CD4-positive, alpha-beta T cell treated with Interleukin-15 for 1 hour (primary cell): ENCODE measurements at places on chromosomes 16 and 17.

- no peak for DNase-seq
Measured at GRCh38 chr17:164303-165235, 16.9 kb downstream of the DOC2B start.

DNA sequence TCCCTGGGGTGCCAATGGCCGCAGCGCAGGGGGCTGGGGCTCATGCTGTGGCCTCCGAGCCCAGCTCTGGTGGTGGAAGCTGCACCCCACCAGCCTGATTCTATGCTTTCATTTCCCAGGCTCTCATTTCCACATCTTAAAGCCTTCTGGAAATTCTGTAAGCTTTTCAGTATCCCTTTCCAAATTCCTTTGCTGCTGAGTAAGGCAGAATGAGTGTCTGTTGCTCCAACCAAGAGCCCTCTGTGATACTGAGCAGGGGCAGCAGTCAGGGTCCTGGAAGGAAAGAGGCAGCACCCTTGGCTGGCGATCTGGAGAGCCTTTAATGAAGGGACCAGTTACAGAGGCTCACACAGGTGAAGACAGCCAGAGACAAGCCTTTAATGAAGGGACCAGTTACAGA, 79.5 kb upstream of the FOXF1 start:
- no peak for DNase-seq

DNA sequence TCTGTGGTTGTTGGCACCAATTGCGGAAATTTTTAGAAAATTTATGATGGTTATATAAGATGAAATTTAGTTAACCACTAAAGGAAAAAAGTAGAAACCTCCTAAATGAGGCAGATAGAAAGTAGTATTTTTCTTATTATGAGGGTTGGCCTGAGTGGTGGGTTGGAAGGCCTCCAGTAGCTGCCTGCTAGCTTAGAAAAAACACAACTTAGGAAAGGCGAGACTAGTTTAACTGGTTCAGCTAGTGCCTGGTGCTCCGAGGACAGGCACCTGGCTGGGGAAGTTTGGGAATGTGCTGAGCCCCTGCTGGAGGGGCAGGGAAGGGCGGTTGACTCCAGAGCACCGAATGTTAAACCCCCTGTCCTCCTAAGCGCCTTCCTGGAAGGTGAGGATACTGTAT, 19.9 kb downstream of the LDHD start:
- DNase-seq: no peak

GRCh38 chr17:40349477-40349894, 15.1 kb downstream of the GJD3 start:
- DNase-seq: no peak

DNA sequence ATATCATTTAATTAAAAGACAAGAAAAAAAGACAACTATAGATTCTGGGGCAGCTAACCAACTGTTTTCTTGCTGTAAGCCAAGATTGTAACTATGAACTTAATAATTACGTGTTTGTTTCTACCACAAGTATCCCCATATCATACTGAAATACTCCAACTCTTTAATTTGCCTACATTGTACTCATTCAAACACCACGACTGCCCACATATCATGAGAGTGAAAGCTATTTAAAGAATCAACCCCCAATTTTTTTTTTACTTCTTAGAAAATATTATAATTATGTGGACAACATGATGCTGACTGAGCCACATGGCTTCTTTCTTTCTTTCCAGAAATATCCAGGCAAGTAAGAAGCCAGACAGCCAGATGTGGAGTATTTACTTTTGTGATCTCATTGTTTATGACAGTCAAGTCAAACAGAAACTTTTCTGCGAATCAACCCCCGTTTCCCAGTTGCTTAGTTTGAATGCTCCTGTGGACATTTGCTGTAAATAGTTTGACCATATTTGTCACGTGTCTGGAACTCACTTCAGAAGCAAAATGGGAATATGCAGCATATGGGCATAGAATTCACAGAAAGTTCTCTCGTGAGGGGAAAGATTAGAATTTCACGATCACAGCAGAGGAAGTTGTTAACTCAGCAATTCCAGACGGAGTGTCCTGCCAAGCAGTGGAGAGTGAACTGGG, 126.8 kb upstream of the PSMD7 start:
- no peak for DNase-seq

GRCh38 chr17:76710863-76711611, at the start of gene MXRA7:
TSS of gene MXRA7 (minus strand) at chr17:76710965. CDS start at chr17:76710946, 19 bp downstream.
- peak; percentile 63 for DNase-seq

GRCh38 chr17:80254396-80255251, 6.0 kb upstream of the RNF213 start:
- peak; percentile 75 for DNase-seq

DNA sequence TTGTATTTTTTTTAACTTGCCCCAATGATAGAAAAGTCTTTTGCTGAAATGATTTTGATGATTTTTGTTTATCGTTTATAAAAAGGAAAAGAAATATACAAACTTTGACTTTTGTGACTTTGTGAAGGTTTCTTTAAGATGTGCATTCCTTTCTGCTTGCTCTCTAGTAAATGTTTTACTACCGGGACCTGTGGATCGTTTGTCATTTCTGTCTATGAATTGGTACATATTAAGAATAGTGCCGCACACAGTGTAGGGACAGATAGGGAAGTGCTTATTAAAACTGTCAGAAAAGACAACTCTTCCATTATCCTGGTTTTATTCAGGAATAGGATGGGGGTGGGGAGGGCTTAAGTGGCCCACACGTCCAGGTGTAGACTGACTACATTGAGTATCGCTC, 8.1 kb upstream of the PSMC5 start:
- DNase-seq: no peak

GRCh38 chr16:53064081-53064578, 9.3 kb downstream of the CHD9 start:
- DNase-seq: no peak

GRCh38 chr17:39667262-39667944, 850 bp upstream of the PNMT start:
- no peak for DNase-seq

GRCh38 chr16:48218473-48218872, 25.6 kb upstream of the LONP2 start:
- DNase-seq: no peak

- DNase-seq: no peak
Measured at GRCh38 chr17:56739376-56739775, 94.3 kb downstream of the C17orf67 start.

- no peak for DNase-seq
Measured at GRCh38 chr17:45269912-45270311, 8.0 kb upstream of the SPATA32 start.

DNA sequence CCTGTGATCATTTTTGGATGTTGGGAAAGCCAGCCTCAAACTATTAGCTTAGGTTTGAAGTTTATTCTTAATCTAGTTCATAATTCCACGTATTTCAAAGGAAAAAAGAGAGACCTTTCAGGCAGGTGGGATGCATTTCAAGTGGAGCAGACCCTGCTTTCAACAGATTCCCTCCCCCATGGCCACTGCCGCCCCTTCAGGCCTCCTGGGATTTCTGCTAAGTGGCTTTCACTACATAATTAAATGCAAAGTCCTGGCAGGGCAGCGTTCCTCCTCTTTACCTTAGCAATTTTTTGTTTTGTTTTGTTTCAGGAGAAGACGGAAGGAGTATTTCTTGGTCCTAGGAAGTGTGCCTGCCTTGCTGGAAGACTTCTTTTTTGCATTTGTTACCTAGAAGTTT, 36.6 kb downstream of the MAF start:
- DNase-seq: no peak

GRCh38 chr17:39569126-39569525, 38.6 kb downstream of the NEUROD2 start:
- no peak for DNase-seq

- peak; percentile 42 for DNase-seq
Measured at GRCh38 chr17:49515196-49515770, 20.2 kb downstream of the NGFR start.

GRCh38 chr16:65601781-65602180, 479.9 kb upstream of the CDH11 start:
- DNase-seq: no peak

DNA sequence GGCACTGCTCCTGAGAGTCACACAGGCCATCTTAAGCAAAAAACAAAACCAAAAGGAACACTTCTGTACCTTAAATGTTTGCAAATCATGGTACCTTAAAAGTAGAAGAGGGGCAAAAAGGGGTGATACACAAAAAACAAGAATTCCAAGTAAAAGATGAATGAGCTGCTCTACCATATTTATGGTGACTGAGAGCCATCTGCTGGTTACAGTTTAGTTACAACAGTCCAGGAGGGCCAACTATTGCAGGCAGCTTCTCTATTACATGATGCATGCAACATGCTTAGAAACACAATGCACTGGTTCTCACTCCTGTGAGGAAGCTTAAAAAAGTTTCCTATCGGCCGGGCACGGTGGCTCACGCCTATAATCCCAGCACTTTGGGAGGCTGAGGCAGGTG, 53.5 kb downstream of the STX8 start:
- DNase-seq: no peak

- no peak for DNase-seq
Measured at GRCh38 chr17:43129671-43130010, 4.5 kb upstream of the BRCA1 start.

- DNase-seq: peak; percentile 87
Measured at GRCh38 chr16:81481207-81481821, 36.7 kb downstream of the CMIP start.

DNA sequence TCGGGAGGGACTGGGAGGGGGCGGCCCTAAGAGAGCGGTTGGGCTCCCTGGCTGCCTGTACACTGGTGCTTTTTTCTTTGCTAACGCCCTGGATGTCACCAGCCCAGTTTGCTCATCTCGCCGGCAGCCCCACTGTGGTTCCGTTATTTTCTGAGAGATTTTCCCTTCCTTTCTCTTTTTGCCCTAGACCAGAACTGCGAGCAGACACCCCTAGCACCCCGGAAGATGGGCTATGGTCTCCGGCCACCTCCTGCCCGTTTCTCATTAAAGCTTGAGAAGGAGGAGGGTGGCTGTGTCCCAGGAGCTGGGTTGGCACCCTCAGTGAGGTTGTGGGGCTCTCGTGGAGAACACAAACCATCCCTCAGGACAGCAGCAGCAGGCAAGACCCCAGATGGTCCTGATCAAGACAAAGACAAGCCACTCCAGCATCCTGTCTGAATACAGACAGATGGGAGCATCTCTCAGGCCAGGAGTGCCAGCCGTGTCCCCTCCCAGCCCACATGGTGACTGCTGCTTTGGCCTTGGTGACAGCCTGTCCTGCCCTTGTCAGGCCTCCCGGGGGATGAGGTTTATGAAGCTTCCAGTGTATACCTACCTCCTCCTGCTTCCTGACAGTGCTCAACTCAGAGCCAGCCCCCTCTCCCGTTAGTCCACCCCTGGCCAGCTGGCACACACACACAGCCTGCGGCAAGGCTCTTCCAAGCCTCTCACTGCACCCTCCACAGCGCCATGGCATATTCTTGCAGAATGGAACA, 77.2 kb downstream of the KCNJ12 start:
- no peak for DNase-seq

DNA sequence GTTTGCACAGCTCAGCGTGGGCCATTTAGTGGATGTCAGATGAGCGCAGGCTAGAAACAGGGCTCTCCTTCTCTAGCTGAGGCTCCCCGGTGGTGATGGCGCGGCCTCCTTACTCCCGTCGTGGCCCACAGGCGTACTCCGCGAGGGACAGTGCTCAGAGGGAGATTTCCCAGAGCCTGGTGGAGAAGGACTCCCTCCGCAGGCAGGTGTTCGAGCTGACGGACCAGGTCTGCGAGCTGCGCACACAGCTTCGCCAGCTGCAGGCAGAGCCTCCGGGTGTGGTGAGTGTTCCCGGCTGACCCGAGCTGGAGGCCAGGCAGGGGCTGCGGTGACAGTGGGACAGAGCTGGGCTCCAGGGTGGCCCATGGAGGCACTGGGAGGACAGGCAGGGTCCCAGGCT, 21.4 kb downstream of the CARD14 start:
- no peak for DNase-seq

DNA sequence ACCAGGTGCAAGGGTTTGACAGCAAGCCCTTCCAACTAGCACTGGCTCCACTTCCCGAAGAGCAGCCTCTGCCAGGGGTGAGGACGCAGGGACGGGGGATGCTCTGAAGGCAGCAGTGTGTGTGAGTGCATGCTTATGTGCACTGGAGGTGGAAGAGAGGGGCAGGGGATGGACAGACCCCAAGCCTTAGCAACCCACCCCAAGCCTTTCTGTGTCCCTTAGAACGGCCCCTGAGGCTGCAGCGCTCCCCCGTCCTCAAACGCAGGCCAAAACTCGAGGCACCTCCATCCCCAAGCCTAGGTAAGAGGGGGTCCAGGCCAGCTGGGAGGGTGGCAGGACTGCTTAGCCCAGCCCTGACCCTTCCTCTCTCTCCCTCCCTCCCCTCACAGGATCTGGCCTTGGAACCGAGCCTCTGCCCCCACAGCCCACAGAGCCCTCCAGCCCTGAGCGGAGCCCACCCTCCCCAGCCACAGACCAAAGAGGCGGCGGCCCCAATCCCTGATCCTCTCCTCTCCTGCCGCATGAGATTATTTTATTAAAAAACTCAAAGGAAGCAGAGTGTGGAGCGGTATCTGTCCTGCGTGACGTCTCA, 2.9 kb downstream of the ACD start:
- DNase-seq: no peak

- DNase-seq: peak; percentile 51
Measured at GRCh38 chr17:29111816-29112499, 68.2 kb downstream of the MYO18A start.

GRCh38 chr17:66040402-66040801, 151.5 kb downstream of the CEP112 start:
- DNase-seq: no peak

DNA sequence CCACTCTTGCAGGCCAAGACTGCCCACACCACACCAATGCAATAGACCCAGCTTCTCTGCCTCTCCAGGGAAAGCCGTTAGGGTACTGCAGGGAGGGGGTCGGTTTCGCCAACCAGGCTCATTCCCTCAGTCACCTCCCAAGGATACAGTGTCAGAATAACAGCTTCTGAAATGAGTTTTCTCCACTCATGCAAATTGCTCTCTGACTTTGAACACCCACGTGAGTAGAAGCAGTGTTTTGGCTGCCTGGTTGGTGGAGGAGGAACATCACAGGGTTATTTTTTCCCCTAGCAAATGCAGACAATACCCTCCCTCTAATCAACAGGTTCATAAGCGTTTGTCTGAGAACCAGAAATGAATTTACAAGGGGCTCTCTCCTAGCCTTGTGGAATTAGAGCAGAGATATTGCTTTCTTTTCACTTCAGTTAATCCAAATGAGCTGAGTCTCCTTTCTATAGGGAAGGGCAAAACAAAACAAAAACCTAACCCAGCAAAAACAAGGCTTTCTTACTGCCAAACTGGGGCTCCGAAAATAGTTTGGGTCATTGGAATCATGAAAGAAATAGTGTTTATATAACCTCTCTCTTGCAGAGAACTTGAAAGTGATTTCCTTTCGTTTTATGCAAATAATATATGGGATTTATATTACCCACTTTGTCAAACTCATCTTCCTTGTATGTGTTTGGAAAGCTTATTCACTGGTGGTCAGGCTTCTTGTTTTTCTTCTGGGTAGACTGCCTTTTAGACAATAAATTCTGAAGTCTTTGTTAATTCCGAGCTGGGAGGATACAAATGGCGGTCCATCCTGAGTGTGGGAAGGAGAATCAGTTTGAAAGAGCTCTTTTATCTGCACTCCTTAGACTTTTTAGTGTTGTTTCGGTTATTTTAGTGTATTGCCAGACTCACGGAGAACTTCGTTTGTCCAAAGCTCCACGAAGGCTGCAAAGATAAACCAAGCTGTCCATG, 229.9 kb downstream of the MSI2 start:
- no peak for DNase-seq
